Hippocampal formation (tissue), 2 donors: ENCODE measurements at places on chromosomes 5 and 9.

- DNase-seq, result no peak
These were observed 7.1 kb upstream of the TEX48 start for GRCh38 chr9:114688909-114689610.

GRCh38 chr5:107023732-107024131, 647.0 kb downstream of the EFNA5 start:
- no peak for DNase-seq

DNA sequence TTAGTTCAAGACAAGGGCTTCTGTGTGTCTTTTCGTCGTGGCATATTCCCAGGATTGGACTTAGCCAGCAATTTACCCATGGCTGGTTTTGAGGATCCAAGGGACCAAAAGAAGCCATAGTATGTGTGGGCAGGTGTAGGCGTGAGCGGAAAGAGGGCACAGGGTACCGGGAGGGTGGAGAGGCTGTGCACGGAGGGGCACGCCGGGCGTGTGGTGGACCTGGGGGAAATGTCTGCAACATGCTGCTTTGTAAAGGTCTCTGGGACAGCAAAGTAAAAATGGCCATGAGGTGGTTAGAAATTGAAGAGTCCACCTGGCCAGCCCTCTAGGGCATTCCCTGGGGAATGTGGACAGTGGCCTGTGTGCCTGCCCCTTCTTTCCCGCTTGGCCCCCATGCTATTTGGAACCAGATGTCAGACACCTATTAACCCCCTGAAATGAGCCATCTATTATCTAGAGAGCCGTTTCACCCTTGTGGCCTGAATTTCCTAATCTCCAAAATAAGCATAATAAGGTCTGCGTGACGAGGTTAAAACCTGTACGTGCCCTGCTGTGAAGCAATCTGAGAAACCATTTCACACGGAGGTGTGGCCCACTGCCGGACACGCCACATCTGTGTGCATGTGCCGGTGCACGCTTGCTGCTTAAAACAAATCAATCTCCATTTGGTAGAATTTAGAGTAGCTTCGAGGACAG, 5.1 kb downstream of the FLT4 start:
- no peak for DNase-seq

- DNase-seq, result no peak
These were observed 240.3 kb upstream of the NREP start for GRCh38 chr5:111997308-111997707.

- DNase-seq, result no peak
These were observed 48.1 kb downstream of the SPATA31C2 start for GRCh38 chr9:88090151-88090581.

DNA sequence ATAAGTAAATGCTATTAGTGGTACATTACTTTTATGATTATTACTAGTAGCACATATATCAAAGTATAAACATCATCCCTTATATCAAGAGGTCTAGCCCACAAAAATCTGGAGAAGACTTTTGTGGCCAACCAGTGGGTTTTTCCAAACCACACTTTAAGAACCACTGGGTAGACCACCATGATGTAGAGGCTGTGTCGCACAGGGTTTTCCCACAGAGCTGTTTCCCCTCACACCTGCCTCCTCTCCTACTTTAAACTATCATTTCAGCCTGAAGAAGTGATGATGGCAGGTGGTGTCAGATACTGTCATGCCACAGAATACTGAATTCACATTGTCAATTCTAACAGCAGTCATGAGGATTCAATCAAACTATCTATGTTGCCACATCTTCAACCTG, 109.2 kb downstream of the FBXW11 start:
- DNase-seq, result no peak

DNA sequence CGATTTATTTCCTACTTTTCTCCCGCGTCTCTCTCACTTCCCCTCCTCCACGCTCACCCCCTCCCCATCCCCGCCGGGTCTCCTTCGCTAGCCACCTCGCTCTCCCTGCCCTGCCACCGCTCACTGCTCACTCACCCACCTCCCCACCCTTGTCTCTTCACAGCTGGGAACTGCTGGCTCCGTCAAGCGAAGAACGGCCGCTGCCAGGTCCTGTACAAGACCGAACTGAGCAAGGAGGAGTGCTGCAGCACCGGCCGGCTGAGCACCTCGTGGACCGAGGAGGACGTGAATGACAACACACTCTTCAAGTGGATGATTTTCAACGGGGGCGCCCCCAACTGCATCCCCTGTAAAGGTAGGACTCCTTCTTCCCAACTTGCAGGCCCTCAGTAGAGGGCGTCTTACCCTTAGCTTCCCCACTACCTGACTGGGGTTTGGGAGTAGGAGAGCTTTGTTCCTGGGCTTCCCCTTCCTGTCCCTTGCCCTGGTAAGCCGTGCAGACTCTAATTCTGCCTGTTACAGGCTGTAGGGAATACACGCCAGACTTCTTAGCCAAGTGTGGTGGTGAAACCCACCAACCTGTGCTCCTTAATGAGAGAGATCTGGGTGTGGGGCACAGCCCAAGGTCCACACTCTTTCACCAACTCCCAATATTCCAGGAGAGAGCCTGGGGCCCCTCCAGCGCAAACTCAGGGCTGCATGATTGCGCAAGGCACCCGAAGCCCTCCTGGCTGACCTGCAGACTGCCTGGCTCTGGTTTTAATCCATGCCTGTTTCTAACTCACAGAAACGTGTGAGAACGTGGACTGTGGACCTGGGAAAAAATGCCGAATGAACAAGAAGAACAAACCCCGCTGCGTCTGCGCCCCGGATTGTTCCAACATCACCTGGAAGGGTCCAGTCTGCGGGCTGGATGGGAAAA, 2.5 kb downstream of the FST start:
- no peak for DNase-seq

GRCh38 chr5:135840959-135841358, 6.5 kb downstream of the SLC25A48 start:
- DNase-seq, result no peak

GRCh38 chr9:121850366-121850765, 198.9 kb downstream of the DAB2IP start:
- DNase-seq, result no peak

DNA sequence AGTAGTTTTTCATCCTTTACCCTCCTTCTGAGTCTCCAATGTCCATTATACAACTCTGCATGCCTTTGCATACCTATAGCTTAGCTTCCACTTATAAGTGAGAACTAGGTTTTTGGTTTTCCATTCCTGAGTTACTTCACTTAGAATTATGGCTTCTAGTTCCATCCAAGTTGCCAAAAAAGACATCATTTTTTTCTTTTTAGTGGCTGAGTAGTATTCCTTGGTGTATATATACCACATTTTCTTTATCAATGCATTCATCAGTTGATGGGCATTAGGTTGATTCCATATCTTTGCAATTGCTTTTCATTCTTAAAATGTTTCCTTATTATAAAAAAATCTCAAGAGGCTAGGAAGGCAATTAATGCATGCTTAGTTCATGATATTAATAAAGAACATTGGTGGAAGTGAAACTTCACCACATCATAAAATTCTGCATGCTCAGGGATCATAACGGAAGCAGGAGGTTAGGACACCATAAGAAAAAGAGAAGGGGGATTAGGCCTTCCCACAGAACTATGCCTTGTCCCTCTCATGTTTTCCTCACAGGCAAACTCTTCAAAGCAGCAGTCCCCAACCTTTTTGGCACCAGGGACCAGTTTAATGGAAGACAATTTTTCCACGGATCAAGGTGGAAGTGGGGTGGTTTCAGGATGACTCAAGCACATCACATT, 105.2 kb downstream of the FRMD3 start:
- no peak for DNase-seq

- DNase-seq, result no peak
These were observed 301.0 kb downstream of the GADD45G start for GRCh38 chr9:89905606-89906338.

DNA sequence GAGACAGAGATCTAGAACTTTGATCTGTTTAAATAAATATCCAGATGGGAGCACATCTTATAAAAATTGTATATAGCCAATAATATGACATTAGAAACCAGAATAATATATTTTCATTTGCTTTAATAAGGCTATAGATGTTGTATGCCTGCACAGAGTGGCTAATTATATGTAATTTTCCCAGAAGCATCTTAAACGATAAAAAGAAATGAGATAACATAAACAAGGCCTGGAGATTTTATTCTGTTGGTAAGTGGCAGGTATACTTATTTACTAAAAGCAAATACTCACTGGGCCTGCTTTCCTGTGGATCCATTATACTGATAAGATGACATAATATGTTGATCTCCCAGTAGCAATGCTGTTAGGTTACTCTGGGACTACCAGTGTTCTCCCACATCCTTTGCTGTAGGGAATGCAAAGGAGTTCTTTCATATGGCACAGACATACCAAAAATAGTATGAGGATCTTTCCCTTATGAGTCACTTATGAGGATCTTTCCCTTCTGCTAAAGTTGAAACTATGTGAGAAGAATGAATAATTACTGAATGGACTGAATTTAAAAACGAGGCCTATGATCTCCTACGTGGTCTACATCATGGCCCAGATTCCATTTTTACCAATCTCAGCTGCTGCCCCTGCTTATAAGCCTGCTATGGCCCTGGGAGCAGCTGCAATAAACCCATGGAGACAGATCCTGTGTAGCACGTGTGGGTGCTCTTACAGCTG, 112.1 kb downstream of the NUDT12 start:
- DNase-seq, result no peak

DNA sequence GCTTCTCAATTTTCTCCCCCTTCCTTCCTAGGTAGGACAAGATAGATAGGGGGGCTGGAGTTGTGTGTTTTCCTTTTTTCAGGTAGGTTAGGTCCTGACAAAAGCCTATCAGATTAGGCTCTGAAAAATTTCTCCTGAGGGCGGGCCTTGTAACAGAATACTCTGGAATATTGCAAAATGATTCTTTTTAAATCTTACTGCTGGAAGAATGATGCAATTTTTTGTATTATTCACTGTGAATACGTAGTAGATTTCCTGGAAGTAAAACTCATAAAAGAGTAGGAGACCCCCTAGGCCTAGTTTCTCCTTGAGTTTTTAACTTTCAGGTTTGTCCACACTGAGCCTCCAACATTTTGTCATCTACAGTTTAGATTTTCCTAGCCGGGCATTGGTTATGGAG, 1701.8 kb downstream of the EFNA5 start:
- no peak for DNase-seq

- DNase-seq, result no peak
These were observed 63.0 kb upstream of the SELENOP start for GRCh38 chr5:42874621-42875198.

- no peak for DNase-seq
These were observed 354.3 kb upstream of the CTNND2 start for GRCh38 chr5:12258549-12258948.

DNA sequence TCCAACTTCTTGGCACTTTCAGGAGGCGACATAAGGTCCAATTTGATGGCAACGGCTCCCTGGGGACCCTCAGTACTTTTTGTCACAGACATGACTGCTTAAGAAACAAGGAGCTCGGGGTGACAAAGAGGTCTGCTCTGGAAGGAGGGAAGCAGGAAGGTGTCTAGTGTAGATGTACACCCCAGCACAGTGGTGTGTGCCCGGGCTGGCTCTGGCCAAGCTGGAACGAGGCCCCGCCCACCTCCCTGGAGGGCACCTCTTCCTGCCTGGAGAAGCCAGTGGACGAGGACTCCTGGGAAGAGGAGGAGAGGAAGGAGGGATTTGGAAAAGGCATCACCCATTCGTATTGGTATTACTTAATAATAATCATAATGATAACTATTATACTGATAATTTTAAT, at the start of gene SLC36A2:
TSS of gene SLC36A2 (minus strand) at position 191 of the 400 bp plus-strand sequence. CDS start at position 92, 99 bp downstream.
- DNase-seq, result no peak
